ENCODE measurements at places on chromosomes 7 and 10.

DNA sequence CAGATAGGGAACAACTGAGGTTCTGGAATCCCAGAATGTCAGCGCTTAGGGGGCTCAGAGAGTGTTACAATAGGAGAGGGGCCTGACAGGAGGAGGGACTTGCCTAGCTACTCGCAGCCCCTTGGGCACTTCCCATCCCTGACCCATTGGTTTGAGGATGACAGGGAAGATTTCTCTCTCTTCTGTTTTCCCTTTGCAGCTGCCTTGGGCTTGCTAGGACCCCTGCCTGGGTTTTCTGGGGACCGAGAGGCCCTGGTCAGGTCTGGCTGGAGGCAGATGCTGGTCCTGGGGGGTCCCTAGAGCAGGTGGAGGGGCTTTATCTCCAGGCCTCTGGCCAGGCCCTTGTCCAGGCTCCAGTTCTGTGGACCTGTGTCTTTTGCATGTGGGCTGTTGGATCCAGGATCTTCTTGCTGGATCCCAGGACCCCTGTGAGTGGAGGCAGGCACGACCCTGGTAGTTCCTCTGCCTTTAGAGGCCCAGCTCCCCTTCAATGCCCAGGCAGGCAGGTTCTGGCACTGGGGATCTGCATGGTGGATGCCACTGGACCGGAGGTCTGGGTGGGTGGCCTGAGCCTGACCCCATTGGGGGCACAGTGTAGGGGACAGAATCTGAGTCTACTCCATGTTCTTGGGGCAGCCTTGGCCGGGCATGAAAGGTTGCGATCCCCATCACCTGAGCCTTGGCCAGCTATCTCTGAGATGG lies 26.9 kb downstream of the RAMP3 start:
- no peak for DNase-seq
- no peak overlapping the region for H3K27ac ChIP-seq
- H3K27me3 ChIP-seq = peaks cover 2% of the 10 kb centered on the region
- H3K4me1 ChIP-seq = no peaks in the 10 kb centered on the region
- H3K36me3 ChIP-seq = no peaks in the 10 kb centered on the region

DNA sequence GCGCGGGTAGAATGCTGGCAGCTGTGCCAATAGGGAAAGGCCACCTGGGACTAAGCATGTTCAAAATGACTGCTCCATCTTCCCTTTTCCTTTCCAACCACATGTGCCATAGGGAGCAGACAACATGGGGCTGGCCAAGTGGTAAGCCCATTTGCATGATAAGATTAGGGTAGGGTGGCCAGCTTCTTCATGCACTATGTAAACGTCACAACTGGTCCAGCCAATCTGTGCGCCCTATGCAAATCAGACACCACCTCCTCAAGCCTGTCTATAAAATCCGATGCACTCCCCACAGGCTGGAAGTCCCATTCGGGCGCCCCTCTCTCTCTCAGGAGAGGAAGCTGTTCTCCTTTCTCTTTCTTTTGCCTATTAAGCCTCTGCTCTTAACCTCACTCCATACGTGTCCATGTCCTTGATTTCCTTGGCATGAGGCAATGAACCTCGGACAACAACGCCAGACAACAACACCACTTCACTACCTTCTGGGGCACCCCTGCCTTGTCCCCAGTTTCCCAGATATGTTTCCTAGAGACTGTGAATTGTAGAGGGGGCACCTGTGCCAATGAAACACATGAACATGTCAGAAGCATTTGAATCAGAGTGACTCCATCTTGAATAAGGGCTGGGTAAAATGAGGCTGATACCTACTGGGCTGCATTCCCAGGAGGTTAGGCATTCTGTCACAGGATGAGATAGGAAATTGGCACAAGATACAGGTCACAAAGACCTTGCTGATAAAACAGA lies 19.1 kb upstream of the EXOC6 start:
- H3K36me3 ChIP-seq = no peaks in the 10 kb centered on the region
- no peak overlapping the region for H3K4me3 ChIP-seq
- no peak for DNase-seq
- H3K27me3 ChIP-seq = no peaks in the 10 kb centered on the region
- no peak overlapping the region for H3K27ac ChIP-seq

DNA sequence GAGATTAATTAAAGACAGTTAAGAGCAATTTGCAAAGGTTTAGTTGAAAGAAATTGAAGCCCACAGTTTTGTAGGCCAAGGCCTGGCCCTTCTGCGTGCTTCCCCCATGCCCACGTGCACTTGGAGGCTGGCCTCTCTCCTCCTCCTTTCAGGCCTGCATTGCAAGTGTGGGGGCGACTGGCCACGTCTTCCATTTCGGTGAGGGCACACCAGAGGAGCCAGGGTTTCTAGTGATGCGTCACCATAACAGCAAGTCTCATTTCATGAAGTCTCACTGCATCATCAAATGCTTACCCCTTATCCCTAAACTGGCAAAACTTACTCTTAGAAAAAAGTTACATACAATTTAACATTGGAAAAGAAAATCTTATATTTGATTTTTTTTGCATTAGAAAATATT lies 141.2 kb downstream of the NRF1 start:
- H3K4me1 ChIP-seq = peaks cover 10% of the 10 kb centered on the region
- no peak overlapping the region for H3K4me3 ChIP-seq
- H3K27me3 ChIP-seq = no peaks in the 10 kb centered on the region
- H3K36me3 ChIP-seq = peaks cover 21% of the 10 kb centered on the region
- no peak overlapping the region for H3K27ac ChIP-seq

DNA sequence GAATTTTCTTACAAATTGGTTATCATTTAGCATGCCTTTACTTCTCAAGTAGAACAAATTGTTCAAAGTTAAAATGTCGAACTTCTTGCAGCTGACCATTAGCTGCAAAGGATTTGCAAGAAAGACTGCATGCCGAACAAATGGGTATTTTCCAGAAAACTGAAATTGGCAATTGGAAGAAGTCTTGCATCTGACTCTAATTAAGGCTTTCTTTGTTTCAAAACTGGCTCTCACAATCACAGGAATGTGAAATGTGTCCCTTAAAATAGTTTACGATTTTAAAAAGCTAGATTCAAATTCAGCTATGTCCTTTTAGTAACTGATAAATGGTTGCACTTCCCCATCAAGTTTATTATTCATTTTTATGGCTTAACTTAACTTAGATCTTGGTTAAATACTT lies 207.9 kb downstream of the ARL4A start:
- no peak for DNase-seq
- no peaks in the 10 kb centered on the region for H3K4me1 ChIP-seq
- no peak overlapping the region for H3K27ac ChIP-seq

GRCh38 chr7:158061026-158061630 lies 526.5 kb downstream of the PTPRN2 start:
- H3K4me3 ChIP-seq = no peak overlapping the region
- no peaks in the 10 kb centered on the region for H3K36me3 ChIP-seq
- no peaks in the 10 kb centered on the region for H3K4me1 ChIP-seq
- DNase-seq = no peak
- H3K27me3 ChIP-seq = no peaks in the 10 kb centered on the region

- peaks cover 17% of the 10 kb centered on the region for H3K36me3 ChIP-seq
- H3K4me1 ChIP-seq = no peaks in the 10 kb centered on the region
- H3K4me3 ChIP-seq = no peak overlapping the region
- H3K27me3 ChIP-seq = no peaks in the 10 kb centered on the region
- no peak overlapping the region for H3K27ac ChIP-seq
- no peak for DNase-seq
These were observed 21.6 kb upstream of the RPEL1 start for GRCh38 chr10:103224133-103224532.

DNA sequence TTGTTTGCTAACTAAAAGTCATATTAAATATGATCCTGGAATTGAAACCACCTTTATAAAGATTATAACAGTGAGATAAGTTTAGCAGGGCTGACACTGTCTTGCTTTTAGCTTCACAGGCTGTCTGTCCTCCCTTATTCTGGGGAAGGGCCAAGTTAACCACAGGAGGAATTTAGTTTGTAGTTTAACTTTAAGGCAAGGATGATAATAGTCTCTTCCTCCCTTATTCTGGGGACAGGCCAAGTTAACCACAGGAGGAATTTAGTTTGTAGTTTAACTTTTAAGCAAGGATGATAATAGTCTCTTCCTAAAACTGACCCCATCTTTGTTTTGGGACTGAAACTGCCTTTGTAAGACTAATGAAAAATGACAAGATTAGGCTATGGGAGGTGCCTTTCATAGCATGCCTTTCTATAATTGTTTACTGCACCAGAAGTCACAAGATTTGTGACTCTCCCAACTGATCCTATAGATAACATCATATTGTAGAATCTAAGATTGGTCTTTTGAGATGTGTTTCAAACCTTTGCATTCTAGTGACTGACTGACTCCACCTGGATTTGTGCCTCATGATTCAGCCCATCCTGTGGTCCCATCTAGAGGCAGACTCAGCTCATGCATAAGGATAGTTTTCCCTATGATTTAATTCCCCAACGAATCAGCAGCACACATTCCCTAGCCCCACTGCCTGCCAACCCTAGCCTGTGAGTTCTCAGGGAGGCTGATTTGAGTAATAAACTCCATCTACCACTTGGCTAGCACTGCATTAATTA lies 212.0 kb downstream of the MAGI2 start:
- no peaks in the 10 kb centered on the region for H3K27me3 ChIP-seq
- H3K36me3 ChIP-seq = no peaks in the 10 kb centered on the region
- no peak overlapping the region for H3K4me3 ChIP-seq
- H3K4me1 ChIP-seq = no peaks in the 10 kb centered on the region
- no peak overlapping the region for H3K27ac ChIP-seq
- DNase-seq = no peak
